ENCODE measurements at places on chromosomes 13 and 19.

DNA sequence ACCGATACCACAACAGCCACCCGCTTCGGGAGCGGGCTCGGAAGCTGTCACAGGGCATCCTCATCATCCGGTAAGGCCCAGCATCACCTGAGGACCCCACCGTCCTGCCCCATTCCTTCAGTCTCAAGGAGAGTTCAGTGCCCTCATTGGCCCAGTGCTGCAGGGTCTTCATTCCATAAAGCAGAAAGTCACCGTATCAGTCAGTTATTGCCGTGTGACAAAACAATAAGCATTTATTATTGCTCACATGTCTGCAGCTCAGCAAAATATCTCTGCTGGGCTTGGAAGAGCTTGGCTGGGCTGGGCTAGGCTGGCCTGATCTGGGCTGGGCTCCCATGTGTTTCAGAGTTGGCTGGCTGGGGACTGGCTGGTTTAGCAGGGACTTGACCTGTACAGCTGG is 8.1 kb upstream of the MRI1 start:
- no peak for DNase-seq

DNA sequence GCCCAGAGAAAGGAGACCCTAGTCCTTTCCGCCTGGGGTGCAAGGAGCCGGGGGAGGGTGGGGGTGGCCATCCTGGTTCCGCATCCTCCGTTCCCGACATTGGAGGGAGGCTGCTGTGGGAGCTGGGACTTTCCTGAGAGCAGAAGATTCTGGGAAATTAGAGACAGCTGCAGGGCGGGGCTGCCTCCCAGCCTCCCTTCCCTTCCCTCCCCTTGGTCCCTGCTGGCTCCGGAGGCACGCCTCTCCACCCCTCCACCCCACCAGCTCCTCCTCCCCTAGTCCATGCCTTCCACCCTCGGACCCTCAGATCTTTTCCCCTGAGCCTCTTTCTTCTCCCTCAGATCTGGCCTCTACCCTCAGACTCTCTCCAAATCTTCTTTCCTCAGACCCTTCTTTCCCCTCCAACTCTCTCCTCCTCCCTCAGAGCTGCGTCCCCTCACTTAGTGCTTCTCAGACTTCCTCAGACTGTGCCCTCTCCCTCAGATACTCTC is 3.1 kb upstream of the BCL3 start:
- peak; percentile 88 for DNase-seq

DNA sequence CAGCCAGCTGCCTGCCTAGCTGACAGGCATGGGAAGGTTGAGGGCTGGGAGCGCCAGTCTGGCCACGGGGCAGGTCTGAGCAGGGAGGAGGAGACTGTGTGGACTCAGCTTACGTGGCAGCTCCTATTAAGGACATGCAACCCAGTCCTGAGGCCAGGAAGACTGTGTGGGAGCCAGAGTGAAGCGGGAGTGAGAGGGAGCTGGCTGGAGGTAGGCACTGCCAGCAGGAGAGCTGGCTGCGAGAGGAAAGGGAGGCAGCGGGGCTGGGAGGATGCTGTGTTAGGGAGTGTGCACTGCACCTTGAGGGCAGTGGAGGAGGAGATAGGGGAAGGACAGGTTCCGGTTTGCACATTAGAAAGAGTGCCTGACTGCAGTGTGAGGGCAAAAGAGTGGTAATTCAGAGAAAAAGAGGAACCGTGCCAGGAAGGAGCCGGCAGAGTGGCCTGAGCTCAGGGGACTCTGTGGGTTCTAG is 99.2 kb downstream of the SLC7A1 start:
- DNase-seq, result peak; percentile 71

DNA sequence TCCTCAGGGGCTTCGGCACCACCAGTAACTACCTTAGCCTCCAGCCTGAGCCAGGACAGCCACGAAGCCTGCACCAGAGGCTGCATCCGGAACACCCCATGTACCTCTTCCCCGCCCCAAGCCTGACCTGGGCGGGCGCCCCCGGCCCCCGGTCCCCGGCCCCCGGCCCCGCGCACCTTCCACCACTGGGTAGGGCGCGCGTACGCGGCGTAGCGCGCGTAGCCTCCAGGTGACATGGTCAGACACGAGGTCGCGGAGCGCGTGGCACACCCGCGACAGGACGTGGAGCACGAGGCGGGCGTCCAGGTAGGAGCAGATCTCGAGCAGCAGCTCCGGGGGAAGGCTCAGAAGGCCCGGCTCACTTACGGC is 450 bp downstream of the FBXW9 start:
- DNase-seq, result no peak

DNA sequence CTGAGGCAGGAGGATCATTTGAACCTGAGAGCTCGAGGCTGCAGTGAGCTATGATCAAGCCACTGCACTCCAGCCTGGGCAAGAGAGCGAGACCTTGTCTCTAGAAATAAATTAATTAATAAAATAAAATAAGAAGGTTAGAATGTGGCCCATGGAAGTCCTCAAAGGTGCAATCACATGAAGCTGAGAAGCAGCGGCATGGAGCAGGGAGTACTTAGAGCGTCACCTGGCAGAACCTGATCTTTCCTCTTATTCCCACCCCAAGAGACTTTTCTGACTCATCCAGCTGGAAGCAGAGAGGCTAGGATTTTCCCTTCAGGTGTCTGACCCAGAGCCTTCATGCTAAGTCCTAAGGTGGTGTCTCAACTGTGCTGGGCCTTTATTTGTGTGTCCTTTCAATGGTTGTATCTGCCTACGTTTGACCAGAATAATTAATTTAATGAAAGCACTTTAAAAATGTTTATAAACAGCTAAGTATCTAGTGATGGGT is 8.9 kb upstream of the MRPS31 start:
- DNase-seq, result no peak

GRCh38 chr19:55461974-55462626 is 658 bp upstream of the ISOC2 start:
- no peak for DNase-seq

DNA sequence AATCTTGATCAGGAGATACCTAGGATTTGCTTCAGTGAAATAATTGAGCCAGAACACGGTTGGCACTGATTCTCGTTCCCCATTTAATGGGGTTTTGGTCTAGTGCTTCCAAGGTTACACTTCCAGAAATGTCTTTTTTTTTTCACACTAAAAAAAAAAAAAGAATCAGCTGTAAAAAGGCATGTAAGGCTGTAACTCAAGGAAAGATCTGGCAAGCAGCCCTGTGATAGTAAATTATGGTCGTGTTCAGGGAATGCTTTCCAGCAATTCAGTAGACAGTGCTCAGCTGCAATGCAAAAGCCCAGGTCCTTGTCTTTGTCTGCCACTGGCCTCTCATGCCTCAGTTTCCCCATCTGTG is 27.2 kb upstream of the NDUFS7 start:
- no peak for DNase-seq

- no peak for DNase-seq
Observed at GRCh38 chr13:92602560-92602959, 624.0 kb upstream of the GPC6 start.

GRCh38 chr19:38650172-38650775 is 2.8 kb downstream of the ACTN4 start:
- no peak for DNase-seq

DNA sequence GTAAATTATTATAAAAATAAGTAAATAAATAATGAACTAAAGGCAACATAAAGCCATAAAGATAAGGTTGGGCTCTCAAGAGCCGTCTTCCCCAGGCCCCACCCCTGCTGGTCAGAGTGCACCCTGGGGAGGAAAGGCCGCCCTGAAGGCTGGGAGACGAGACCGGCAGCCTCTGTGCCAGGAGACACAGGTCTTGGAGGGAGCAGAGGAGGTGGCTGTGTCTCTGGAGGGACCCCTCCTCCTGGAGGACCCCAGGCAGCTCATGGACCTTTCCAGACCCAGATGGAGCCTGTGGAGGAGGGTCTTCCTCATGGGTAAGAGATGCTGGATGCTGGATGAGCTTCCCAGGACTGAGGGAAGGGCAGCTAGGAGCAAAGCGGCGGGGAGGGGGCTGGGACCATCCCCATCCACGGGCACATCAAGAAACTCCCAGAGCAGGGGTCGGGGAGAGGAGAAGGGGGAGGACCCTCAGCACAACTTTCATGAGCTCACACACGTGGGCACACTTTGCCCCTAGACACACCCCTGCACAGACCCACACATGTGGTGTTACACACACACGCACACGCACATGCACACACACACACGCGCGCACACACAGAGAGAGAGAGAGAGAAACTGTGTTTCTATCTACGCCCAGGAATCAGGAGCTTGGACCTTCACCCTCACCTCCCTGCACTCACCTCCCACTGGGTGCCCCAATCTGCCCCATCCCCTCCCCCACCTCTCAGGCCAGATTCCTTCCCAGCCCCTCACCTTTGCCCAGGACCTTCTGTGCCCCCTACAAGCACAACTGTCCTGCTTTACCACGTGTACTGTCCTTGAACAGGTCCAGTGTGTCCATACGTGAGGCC is at the start of gene CEACAM18:
CEACAM18 (plus strand) TSS at position 159 of the 854 bp plus-strand sequence.
- DNase-seq, result no peak

DNA sequence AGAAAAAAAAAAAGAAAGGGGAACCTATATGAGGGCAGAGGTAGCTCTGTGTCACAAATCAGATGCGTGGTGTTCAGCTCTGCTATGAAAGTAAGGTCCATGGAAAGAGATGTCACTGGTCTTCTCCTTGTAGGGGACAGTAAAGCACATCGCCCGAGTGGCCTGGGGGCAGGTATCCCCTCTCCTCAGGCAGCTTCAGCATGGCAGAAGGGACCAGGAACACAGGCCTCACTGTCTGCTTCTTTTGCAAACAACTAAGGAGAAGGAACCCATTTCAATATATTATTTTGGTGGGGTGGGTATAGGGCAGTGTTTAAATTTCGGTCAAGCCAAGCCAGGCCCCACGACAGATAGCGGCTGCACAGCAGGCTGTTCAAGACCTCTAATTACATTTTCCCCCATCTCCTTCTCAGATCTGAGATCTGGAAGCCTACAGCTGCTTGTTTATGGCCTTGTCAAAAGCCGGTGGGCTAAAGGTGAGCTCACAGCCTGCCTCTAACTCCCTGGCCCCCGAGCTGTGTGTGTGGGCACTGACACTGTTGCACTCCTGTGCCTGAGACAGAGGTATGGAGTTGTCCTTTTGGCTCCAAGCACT is 72.8 kb downstream of the HSPH1 start:
- DNase-seq, result no peak

DNA sequence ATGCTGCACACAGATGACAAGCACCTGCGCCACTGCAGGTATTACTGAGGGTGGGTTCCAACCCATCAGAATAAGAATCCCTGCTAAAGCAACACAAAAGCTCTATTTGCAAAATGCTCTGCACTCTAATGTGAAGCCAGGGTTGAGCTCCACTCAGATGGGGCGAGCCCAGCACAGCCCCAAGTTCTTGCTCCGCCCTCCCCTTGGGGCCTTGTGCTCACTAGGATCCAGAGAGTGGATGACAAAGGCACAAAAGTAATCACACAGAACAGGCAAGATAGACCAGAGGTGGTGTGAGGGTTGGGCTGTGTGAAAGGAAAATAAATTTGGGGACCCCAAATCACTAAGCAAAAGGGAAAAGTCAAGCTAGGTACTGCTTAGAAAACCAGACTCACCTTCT is 8.2 kb upstream of the ZNF611 start:
- DNase-seq, result no peak

GRCh38 chr19:18450931-18451836 is 13.3 kb upstream of the ISYNA1 start:
- peak; percentile 96 for DNase-seq

DNA sequence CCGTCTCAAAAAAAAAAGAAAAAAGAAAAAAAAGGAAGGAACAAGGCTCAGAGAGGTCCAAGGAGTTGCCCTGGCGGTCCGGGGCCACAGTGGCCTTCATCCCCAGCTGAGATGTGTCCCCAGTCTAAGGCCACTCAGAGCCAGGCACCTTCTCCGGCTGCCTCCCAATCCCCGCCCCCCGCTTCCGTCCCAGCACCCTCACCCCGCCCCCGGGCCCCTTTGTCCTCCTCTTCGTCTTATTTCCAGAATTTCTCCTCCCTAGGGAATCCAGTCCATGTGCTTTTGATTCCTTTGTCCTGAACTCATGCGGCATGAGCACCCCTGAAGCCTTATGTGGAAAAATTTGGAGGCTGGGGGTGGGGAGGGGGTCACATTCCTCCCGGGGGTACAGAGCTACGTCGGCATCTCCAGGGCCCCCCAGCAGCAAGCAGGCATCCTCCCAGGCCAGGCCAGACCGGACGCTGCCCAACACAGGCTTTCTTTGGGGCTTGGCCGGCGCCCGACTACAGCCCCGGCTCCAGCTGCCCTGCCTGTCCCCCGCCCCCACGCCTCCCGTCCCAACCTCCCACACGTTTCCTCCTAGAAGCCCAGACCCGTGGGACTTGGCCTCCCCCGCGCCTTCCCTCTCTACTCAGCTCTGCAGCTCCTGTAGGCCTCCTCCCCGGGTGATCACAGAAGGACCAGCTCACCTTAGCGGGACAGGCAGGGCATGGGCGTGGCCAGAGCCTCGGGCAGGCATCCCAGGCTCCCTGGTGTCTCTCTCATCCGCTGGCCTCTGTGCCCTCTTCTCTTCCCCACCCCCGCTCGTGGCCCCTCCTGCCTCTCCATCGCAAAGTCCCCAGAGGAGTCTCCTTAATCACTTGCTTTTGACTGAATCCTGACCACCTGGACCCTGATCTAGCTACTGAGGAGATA is 17.8 kb upstream of the ADGRE5 start:
- peak; percentile 90 for DNase-seq

GRCh38 chr19:48539503-48540096 is 12.4 kb upstream of the SULT2B1 start:
- no peak for DNase-seq

DNA sequence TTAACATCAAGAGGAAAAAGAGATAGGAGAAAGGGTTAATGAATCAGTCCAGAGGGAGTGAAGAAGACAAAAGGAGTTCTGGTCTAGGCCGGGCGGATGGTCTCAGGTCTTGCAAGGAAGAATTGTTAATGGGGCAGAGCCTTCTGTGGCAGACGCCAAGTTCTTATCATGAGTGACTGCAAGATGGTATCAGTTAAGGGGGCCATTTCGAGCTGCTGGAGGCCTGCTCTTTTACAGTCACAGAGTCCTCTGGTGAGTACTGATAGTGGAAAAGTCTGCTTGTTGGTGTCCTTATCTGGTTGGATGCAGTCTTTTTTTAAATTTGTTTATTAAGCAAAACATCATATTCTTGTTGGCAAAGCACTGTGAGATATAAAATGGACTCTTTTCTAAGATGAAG is 590.9 kb upstream of the SGCG start:
- no peak for DNase-seq

DNA sequence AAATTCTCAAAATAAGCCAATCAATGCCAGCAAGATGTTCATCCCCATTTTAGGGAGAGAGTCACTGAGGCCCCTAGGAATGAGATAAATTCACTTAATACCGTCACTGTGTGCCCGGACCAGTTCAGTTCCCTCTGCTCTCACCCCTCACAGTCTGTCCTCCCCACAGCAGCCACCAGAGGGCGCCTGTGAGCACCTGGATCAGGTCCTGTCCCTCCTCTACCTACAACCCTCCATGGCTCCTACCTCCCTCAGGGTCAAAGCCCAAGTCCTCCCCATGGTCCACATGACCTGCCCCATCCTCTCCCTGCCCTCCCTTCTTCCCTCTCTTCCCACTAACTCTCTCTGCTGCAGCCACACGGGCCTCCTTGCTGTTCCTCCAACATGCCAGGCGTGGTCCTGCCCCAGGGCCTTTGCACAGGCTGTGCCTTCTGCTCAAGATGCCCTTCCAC is 42.0 kb upstream of the NFIC start:
- peak; percentile 91 for DNase-seq

- no peak for DNase-seq
Observed at GRCh38 chr13:35136585-35136984, 194.5 kb downstream of the NBEA start.

GRCh38 chr13:51179432-51179971 is 42.7 kb upstream of the FAM124A start:
- DNase-seq, result no peak

GRCh38 chr13:93744886-93745285 is 518.3 kb downstream of the GPC6 start:
- no peak for DNase-seq

Data from aorta (tissue), 5 donors.